NCI-H2081 treated with DMSO at 0.1 percent for 48 hours (cell line): ENCODE measurements at places on chromosomes 12 and 14.
A peak's percentile ranks its signal among the peaks of the same experiment; 100 is the strongest.

DNA sequence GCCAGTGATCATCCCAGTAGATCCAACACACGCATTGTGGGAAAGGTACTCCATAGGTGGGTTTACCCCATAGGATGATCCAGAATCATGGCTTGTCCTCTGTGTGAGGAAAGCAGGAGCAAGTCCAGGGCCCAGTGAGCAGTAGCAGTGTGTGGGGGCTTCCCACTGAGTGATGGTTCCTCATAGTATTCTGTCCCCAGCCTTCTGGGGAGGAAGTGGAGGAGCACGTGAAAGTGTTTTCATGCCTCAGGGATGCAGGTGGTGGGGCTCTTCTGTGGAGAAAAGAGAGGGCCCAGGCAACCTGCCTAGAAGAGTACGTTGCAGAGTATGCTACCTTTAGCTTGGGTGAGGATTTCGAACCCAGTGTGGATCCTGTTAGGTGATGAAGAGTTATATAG is 56.5 kb downstream of the SUSD6 start:
- DNase-seq, result no peak

- DNase-seq, result no peak
These were observed 86.2 kb downstream of the GCH1 start for GRCh38 chr14:54816450-54816849.

DNA sequence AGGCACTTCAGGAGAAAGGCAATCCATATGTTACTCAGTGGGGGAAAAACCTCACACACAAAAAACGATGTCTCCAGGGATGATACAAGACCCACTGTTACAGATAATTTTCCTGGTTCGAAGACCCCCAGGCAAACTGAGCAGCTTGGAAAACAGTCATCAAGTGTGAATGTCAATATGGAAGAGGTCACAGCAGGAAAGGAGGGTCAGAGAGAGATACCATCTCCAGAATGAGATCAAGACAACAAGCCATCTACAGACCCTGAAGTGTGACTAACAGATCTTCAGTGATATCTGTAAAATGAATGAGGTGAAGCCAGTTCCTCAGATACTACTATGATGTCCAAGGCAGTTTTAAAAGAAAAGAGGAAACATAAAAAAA is 28.6 kb downstream of the GNS start:
- DNase-seq, result no peak

GRCh38 chr14:60349663-60350365 is 100.8 kb downstream of the PPM1A start:
- DNase-seq, result peak; percentile 18

DNA sequence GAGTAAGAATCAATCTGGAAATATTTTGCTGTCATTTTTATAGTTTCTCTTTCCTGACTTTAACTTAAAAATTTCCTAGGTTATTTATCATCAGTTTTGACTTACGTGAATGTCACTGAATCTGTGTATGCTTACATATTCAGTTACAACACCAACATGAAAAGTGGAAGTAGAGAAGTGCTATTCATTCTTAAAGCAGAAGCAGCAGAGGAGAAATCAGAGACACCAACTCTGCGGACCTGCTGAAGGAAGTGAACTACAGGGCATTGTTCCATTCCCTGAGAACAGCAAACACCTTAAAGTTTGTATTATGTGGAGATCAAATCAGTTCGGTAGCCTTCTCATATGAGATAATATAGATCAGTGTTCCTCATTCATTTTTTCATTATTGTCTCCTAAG is 34.1 kb downstream of the RAD51B start:
- DNase-seq, result no peak

DNA sequence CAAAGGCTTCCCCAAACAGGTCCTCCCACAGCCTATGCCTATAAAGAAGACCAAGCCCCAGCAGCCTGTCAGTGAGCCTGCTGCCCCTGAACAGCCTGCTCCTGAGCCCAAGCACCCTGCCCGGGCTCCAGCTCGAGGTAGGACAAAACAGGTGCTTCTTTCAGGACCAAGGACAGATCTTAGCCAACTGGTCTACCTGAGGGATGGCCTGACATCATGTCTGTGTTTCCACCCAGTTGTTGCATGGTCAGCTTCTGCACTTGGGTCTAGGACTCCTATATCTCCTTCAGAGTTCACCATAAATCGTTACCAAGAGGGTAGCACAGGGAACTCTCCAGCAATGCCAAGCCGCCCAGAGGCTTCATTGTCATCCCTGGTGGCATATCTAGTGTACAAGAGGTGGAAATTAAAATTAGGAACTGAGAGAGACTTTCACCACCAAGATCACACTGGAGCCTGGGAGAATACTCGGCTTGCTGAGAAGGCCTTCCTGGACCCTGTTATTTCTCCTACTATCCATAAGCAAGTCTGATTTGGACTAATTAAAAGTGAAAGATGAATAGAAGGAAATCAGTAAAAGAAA is 38.2 kb upstream of the OAS1 start:
- DNase-seq, result no peak

DNA sequence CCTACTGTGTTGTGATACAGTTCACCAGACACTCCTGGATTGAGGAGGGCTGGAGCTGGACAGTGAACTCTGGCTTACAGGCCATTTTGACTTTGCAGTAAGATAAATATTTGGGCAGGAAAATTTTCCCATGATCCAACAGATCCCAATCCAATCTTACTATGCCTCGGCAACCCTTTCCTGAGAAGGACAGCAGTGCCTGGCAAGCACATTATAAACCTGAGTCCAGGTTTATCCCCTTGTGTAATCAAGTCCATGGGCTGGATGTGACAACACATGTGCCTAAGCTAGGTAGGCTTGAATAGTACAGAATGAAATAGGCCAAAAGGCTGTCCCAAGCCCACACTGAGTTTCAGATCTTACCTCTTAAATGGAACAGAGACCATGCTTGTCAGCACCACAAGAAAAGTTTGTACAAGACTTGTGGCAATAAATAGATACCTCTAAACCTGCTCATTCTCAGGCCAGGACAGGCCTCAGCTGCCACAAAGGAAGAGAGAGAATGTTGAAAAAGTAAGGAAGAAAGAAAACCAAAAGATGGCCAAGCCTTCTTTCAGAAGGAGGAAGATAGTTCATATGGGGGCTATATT is 34.9 kb downstream of the CREBL2 start:
- no peak for DNase-seq

DNA sequence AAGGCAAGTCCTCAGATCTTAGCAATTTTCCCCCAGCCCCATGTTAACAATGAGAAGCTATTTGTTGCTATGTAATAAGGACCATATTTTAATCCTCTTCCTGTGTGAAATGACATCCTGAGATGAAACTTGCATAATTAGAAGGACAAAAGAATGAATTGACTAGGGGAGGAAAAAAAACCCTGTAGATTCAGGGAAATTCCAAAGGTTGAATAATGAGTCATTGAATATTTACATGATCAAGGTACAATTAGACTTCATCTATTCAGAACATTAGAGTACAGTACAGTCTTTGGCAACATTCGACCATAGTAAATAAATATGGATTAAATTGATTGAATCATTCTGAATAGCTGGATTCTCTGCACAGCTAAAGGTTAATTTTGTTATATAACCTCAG is 9.4 kb downstream of the MYBPC1 start:
- no peak for DNase-seq

GRCh38 chr14:20696764-20697163 is 8.2 kb downstream of the ANG start:
- DNase-seq, result no peak

DNA sequence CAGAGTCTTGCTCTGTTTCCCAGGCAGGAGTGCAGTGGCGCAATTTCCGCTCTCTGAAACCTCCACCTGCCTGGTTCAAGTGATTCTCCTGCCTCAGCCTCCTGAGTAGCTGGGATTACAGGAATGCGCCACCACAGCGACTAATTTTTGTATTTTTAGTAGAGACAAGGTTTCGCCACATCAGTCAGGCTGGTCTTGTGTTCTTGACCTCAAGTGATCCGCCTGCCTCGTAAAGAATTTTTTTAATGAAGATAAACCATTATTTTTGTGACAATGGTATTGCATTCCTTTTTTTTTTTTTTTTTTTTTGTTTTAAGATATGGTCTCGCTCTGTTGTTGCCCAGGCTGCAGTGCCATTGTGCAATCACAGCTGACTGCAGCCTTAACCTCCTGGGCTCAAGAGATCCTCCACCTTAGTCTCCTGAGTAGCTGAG is 25.8 kb downstream of the ACVR1B start:
- DNase-seq, result no peak

- DNase-seq, result no peak
These were observed 44.8 kb downstream of the BCL2L14 start for GRCh38 chr12:12115514-12115913.

DNA sequence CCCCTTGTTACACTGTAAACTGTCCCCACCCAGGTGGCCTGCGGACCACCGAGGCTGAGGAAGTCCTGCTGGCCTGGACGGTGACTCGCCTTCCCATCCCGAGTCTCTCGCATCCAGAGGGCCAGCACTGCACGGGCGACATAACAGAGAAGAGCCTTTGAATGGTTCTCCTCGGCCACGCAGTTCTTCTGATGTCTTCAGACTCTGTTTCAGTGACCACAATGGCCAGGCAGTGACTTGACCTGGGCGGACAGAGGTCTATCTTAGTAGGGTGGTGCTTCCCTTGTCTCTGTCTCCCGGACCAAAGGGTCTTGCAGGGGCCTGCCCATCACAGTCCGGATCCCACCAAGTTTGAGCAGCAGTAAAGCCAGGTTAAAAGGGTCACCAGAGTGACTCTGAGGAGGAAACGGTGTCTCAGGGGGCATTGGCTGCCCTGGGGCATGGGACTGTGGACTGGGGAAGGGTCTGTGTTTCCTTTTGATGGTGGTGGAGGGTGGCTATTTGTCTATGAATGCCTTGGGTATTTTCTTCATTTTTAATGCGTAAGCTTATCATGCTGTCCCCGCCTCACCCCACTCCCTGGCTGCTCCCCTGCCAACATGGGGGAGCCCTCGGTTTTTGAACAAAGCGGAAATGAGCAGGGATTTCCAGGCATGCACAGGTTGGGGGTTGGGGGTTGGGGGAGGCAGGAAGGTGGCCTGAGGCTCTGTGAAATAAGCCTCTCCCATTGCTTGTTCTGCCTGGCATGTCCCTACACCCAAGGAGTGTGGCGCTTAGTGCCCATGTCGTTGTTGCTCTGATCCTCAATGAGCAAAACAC is 10.3 kb downstream of the KRT85 start:
- DNase-seq, result no peak

DNA sequence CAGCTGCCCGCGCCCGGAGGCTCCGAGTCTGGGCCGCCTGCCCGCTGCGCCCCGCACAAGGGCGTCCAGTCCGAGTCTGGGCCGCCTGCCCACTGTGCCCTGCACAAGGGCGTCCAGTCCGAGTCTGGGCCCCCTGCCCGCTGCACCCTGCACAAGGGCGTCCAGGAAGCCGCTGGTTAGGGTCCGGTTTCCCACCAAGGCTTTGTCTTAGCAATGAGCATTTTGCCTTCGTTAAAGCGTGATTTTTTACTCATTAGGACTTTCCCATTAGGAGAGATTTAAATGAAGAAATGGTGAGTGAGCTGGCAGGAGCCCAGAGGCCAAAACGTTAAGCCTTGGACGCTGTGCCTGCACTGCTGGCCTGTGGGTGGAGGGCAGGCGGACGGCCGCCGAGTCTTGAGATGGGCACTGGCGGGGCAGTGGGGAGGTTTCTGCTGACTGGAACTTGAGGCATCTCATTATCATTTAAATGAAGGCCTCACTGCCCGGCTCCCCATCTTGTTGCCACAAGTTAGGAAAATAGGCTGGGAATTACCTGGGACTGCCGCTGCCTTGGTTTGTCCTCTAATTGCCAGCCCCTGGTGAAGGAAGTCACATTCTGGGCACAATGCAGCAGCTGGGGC is 36.0 kb downstream of the FBRSL1 start:
- DNase-seq, result no peak

DNA sequence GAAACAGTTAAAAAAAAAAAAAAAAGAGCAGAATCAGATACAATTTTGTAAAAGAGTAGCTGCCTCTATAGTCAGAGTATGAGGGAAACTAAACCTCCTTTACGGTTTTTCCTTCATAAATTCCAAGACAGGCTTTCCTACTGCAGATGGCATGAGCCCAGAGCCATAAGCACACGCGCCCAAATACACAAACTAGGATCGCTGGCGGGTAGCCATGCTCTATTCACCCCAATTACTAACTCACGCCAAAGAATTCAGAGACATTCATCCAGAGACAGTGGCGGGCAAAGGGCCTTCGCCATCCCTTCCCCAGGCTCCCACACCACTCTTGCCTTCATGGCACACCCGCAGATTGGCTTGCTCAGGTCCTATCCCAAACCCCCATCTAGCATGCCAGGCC is 48.2 kb downstream of the MOK start:
- no peak for DNase-seq

DNA sequence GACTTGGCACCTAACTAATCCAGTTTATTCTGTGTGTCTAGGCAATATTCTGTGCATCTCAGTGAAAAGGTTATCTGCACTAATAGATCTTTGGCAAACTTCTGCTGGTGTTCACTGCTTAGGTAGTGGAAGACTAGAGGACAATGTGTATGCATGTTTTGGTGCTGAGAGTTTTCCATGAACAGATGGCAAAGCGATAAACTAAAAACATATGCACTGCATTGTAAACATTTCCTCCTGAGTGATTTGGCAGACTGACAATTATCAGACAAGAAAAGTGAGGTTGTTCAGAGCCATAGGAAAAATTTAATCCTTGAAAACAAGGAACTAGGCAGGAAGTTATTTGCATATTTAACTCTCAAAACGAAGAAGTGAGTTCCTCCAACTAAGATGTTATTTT is 400.4 kb downstream of the ATP23 start:
- DNase-seq, result no peak

- no peak for DNase-seq
These were observed 195.0 kb downstream of the SYT1 start for GRCh38 chr12:79059557-79059956.

DNA sequence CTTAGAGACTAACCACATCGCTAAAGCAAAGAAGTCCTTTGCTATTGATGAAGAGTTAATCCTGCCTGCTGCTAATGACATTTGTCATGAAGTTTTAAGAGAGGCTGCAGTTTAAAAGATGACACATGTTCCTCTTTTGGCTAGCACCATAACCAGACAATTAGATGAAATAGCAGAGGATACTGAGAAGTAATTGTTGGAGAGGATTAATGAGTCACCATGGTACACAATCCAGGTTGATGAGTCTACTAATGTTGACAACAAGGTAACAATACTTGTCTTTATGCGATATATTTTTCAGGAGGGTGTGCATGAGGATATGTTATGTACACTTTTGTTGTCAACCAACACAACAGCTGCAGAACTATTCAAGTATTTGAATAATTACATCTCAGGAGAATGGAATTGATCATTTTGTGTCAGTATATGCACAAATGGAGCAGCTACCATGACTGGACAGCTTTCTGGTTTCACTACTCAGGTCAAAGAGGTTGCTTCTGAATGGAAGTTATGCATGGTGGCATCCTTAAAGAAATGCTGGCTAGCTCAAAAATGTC is 56.7 kb downstream of the LRRIQ1 start:
- DNase-seq, result no peak
